NCI-H2171 treated with DMSO at 0.1 percent for 48 hours (cell line): ENCODE measurements at places on chromosomes 2 and 18.

- DNase-seq, result no peak
Measured at GRCh38 chr2:223109341-223109740, 57.4 kb downstream of the KCNE4 start.

- DNase-seq, result no peak
Measured at GRCh38 chr2:157168501-157168900, 89.0 kb upstream of the GALNT5 start.

GRCh38 chr2:72954376-72955227 is 37.3 kb downstream of the EMX1 start:
- peak; percentile 29 for DNase-seq

DNA sequence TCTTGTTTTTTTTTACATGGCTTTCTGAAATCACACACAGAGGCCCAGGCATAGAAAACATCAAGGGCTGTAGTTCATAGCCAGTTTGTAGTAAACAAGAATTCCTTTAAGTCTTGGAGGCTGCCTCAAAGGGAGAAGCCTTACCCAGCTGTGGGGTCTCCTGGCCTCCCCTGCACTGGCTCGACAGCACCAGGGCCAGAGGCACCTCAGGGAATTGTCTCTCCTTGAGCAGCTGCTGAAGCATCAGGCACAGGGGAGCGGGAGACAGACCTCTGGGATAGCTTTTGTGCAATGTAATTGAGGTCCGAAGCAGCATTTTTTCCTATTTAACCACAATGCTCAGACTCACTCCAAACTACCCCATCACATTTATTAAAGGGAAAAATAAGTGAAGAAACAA is 209.1 kb downstream of the HRH4 start:
- peak; percentile 37 for DNase-seq

GRCh38 chr2:205169012-205169411 is 513.3 kb upstream of the NRP2 start:
- DNase-seq, result no peak

- DNase-seq, result no peak
Measured at GRCh38 chr18:50611529-50611941, 51.6 kb downstream of the MAPK4 start.

DNA sequence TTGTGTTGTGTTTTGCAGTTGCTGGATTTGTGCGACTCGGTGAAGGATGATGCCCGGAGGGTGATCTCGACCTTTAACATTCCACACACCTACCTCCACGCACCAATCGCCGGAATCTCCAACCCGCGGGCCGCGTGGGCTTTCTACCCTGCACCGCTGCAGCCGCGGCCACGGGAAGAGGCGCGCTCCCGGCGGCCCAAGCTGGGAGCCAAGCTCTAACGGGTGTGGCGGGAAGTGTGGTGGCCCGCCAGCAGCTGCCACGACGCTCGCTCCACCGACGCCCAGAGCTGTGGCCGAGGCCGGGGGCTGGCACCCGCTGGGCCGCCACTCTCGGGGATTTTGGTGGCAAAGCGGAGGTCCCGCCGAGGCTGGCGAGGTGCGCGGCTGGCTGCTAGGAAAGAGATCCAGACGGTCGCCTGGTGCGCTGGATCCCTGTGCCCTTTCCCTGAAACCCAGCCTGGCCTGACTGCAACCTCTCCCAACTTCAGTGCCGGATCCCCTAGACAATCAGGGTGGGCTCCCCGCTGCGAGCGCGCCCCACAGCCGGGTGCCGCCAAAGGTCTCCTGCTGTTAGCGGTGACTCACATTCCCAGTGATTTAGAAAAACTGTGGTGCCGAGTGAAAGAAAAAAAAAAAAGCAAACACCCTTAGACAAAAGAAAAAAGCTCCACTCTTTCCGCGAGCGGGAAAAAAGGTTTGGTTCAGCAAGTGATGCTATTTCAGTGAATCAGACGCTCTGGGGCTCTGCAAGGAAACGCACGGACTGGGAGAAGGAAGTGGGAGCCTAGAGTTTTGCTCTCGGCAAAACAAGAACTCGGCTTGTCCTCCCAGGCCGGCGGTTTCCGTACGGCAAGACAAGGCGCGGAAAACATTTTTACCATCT is 2.9 kb upstream of the BCL2L11 start:
- DNase-seq, result no peak

DNA sequence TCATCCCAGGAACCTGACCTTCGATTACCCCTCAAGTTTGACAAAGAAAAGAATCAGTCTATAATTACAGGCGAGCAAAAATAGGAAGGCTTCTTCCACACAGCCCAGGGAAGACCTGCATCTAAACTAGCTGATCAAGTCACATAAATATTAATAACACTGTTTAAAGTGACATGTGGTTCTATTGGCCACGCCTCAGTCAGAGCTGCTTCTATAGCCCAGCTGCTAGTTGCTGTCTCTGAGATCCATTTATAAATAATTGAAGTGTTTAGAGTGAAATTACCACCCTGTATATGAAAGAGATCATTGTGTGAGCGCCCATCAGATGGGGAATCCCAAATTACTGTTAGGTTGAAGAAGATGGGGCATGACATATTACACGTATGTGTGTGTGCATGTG is 426.0 kb downstream of the CDH2 start:
- no peak for DNase-seq

DNA sequence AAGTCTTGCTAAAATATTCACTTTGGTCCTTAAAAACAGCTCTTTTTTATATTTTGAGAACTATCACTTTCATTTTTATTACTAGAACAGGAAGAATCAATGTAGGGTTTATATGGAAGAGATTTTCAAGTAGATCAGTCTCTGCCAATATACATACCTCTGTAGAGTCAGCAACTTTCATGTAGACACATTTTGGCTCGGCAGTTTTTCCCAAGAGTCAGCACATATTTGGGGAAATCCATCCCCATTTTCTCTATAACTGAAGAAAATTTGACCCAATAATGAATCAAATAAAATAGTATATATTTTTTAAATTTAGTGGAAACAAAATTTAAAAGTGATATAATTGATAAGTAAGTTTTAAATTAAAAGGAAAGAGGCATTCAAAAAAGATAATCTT is 329.8 kb upstream of the TFPI start:
- no peak for DNase-seq

- no peak for DNase-seq
Measured at GRCh38 chr2:28199995-28200679, 192.5 kb upstream of the FOSL2 start.

- no peak for DNase-seq
Measured at GRCh38 chr2:193303464-193303863, 1108.7 kb upstream of the TMEFF2 start.

- DNase-seq, result no peak
Measured at GRCh38 chr2:142642650-142643049, 234.8 kb upstream of the KYNU start.

- peak; percentile 18 for DNase-seq
Measured at GRCh38 chr2:191478799-191479679, 198.9 kb upstream of the NABP1 start.

- DNase-seq, result no peak
Measured at GRCh38 chr2:123073956-123074355, 951.1 kb upstream of the CNTNAP5 start.

DNA sequence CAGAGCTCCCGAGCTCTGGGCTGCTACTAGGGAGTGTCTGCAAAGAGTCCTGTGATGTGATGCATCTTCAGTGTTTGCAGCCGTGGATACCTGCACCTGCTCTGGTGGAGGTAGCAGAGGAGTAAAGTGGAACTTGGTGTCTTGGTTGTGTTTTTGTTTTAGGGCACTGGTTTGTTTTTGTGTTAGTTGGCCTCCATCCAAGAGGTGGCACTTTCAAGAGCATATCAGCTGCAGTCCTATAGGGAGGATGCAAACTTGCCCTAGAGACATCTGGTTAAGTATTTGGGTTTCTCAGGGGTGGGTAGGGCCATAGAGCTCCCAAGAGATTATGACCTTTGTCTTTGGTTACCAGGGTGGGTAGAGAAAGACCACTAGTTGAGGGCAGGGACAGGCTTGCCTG is 1249.0 kb upstream of the FAM98A start:
- DNase-seq, result no peak

DNA sequence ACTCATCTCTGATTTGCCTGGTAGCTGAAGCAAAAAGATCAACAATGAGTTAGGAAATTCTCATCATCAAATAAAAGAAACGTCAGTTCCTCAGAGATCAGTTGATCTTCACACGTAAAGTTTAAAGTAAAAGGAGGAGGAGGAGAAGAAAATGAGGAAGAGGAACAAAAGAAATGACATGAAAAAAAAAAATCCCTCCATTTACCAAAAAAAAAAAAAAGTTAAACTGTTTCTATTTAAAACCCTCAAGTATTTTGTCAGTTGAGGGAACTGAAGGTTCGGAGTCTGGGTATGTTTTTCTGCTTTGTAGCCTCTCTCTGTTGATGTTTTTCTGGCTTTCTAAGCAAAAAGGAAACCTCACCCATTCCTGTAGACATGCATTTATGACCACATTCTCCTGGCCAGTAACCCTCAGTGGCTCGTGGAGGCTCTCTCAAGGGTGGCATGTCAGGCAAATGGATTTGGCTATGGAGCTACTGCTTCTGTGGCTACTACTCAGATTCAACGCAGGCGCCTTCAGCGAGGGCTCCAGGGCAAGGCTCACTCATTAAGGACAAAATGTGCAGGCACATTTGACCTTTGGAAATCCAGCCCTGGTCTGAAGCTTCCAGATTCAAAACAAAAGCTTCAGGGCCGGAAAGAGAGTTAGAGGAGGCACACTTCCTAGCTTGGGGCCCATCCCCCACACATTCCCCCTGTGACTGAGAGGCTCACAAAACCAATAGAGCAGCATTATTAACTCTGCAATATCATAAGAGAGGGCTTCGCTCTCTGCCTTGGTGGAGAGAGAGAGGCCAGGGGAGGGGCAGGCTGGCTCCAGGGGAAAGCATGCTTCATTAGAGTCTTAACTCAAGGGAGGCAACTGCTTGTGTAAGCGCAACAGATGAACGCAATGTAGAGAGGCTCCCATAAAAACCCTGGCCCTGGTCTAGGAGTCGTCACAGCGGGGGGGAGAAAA is 22.3 kb downstream of the KLF7 start:
- peak; percentile 71 for DNase-seq

DNA sequence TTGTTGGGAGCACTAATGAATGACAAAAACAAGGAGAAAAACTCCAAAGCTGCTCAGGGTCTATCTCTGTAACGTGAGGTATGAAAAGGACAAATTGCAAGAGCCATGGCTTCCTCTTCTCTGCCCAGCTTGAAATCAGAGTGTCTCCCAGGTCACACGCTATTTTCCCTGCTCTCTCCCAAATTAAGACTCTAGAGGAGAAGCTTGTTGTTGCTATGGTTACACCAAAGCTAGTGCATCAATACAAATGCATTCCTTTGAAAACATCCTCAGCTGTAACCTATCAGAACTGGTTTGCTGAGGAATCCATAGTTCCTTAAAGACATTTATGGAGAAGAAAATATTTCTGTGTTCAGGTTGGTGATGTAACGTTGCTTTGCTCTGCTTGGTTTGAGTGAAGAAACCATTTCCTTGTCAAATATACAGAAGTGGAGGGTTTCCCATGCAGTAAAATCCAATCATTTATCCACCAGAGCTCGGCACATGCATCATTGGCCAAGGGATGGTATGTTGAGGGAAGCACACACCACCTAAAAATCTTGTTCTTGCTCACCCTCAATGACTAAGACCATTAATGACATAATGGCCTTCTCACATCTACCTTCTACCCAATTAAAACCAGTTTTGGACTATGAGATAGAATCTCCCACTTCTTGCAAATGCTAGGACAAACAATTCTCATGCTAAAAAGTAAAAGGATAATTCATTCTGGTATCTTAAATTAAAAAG is 2135.6 kb upstream of the CELF4 start:
- DNase-seq, result no peak

- DNase-seq, result no peak
Measured at GRCh38 chr2:142819411-142819810, 58.1 kb upstream of the KYNU start.

DNA sequence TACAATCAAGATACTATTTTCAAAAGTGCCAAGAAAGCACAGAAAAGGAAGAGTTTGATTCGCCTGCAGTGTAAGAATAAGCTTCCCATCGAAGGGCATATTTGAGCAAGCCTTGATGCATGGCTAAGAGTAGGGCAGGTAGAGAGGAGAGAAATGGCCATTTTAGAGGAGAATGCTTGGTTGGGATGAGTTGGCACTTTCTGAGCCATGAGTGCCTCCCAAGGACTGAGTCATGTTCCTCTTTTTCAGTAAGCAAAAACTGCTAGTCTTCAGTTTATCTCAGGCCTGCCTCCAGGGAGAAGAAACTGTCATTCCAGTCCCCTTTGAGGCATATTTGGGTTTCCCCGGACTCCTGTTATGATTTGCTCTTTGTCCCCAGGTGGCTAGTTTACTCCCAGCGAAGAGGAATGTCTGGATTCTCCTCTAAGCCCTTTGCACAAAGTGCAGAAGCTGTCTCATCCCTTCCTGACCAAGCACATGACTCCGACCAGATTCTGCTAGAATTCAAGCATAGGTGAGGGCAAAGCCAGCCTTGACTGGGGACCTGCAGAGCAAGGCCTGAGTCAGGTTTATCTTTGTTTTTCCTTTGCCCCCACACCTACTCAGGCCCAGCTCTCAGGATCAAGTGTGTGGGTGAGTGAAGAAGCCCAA is 115.2 kb downstream of the TTC32 start:
- DNase-seq, result no peak

GRCh38 chr2:16244153-16244965 is 304.0 kb downstream of the MYCN start:
- no peak for DNase-seq

DNA sequence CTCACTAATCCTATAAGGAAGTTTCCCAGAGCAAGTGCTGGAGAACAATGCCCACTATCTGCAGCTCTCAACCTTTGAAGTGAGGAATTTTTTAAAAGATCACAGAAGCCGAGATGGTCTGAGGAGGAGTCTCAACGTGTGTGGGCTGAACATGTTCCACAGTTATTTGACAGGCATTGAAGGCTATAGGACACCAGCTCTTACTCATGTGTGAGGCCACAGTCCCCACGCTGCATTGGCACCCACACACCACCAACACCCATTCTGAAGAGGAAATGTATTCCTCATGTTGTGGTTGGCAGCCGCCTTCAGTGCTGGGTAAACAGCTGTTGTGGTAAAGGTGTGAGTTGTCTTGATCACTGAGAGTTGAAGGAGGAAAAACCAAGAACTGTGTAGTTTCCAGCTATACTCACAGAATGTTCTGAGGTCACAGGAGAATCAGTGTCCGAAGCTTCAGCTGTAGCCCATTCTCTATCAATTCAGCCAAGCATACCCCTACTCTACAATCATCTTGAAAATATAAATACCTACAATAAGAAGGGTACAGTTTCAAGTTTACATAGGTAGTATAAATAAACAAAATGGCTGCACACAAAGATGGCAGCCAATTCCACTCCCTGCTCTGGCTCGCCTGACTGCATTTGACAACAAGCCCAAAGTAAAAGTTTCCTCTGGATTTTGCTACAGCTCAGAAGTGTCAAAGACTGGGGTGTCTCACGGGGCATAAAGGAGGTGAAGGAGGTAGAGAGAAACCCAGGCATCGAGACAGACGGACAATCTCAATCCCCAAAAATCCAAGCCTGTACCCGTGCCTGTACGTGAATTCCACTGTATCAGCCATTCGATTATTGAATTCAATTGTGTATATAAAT is 12.1 kb downstream of the CD226 start:
- no peak for DNase-seq

DNA sequence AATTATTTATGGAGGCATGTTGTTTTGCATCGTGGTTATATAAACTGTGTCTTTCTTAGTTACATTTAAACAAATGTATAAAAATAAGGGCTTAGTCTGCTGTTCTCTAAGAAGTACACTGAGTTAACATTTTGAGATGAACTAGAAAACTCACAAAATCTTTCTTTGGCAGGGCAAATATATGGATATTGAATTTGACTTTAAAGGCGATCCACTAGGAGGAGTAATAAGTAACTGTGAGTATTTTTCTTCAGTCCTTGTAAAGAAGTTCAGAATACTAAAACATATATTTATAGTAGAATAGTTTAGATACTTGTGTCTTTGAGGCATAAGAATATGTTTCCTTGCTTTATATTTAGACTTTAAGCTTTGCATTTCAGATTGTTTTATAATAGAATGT is 104.8 kb downstream of the MYO1B start:
- no peak for DNase-seq
